ENCODE measurements at places on chromosomes 7 and 10.

- DNase-seq = no peak
Measured at GRCh38 chr10:114547056-114547455, 111.0 kb downstream of the ABLIM1 start.

GRCh38 chr10:89147256-89147655, 59.9 kb downstream of the CH25H start:
- DNase-seq = no peak

GRCh38 chr7:147861058-147861716, 729.4 kb upstream of the C7orf33 start:
- DNase-seq = no peak

DNA sequence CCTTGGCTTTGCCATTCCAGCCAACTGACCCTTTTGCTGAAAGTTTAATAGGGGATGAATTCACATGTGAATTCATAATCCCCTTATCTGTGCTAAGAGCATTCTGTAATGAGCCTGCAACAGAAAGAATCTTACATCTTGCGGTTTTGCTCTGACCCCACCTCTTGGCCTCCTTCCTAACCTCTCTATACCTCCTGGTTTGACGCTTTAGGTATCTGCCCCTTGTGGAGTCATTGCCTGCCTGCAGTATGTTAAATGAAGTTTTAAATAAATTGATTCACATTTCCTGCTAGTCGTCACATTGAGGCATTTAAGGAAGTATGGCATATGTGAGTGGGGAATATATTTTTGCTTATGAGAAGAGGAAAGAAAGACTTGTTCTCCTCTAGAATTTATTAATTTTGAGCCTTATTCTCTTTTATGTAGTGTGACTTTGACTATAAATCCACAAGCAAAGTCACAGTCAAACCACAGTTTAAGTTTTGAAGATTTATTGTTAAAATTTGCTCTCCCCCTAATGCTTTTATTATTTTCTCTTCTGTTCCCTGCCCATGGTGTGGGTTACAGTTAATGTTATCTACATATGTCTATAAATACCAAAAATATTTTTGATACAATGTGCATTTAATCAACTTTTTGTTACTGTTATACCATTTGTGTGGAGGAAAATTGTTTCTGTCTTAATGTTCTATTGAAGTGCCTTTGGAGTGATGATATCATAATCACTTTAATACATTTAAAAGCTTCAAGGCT, 60.9 kb downstream of the LRMDA start:
- no peak for DNase-seq

- no peak for DNase-seq
Measured at GRCh38 chr7:26584987-26585665, 279.3 kb downstream of the SKAP2 start.

- no peak for DNase-seq
Measured at GRCh38 chr10:129253161-129253864, 213.7 kb upstream of the MGMT start.

GRCh38 chr10:104321725-104322415, 16.4 kb downstream of the ITPRIP start:
- no peak for DNase-seq

DNA sequence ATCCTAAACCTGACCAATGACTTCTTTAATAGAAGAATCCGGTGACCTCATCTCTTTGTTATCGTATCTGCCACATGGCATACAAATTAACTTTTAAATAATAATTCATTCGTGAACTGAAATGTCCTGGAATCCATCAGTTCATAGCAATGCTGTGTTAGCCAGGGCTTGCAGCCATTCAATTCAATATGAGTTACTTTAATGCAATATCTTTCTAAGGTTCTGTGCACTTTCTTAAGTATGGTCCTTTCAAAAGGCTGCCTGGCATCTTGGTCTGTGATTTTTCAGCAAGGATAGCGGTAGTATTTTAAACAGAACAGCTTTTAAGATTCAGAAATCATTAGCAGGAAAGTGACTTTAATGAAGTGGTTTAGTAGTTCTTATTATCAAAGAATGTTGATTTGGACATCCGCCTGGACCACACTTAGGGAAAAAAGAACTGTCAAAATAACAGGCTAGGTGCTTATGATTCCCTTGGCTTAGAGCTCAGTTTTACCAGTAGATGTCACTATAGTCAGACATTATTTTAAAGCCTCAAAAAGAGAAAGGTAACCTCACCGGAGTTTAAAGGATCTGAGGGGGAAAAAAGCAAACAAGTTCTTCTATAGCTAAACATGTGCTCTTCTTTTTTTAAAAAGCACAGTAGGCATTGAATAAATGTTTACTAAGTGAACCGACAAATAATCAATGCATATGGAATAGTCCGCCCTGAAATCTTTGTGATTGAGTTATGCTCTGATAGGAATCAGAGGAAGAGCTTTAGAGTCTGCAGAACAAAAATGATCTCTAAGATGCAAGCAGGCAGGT, 22.7 kb downstream of the SLC35G1 start:
- no peak for DNase-seq

DNA sequence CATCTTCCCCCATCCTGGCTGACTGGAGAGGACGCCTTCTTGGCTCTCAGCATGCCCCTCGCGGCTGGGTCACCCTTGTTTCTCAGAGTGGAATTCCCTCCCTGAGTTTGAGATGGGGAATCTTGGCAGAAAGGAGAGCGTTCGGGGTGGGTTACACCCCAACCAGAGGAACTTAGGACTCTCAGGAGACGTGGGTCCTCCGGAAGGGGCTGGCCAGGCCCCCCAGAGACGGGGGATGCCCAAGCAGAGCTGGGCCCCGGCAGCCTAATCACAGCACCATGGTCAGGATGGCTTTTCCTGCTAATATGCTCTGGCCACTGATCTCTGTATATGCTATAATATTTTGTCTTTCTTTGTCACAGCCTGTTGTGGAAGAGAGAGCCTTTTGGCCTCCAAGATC, 214.3 kb downstream of the WDR37 start:
- DNase-seq = no peak

- DNase-seq = no peak
Measured at GRCh38 chr10:86598151-86598550, 56.2 kb upstream of the OPN4 start.

DNA sequence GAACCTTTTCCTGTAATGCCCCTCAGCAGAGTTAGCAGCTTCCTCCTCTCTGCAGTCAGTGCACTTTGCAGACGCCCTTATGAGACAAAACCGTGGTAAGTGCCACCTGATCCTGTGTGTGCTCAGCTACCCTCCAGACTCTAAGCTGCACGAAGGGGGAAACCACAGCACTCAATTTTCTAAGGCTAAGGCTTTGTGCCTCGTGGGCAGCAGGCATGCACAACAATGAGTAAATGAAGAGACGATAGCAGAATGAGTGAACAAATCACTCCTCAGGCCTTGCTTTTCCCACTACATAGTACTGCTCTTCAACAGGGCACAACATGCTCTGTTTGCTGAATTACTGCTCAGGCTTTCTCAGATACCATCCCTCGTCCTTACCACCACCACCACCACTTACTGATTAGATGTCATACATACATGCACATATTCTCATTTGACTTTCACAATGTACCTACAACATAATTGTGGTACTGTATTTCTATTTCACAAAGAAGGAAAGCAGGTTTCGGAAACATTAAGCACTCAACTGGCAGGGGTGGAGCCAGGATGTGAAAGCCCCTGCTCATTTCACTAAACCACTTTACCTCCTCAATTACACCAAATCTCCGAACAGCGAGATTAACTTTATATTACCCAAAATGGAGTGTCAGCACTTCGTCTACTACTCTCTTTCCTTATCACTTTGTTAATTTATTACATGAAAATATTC, 85.4 kb downstream of the ICA1 start:
- DNase-seq = no peak

DNA sequence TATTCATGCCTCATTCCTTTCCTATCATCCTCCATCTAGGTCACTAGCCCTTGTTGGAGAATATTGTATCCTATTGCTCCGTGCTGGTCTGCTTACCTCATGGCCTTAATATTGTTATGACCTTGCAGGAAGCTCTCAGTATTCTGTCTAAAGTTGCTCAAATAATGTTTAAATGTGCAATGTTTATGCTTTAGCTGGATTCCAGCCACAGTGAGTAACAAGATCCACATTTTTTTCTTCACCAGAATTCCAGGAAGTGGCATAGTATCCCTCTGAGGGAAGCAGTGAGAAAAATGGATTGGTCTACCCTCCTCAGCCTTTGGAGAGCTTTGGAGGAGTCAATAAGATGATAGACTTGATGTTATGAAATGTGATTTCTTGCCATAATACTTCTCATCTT, 402.6 kb downstream of the NRG3 start:
- DNase-seq = no peak

- no peak for DNase-seq
Measured at GRCh38 chr7:32212321-32212720, 142.1 kb upstream of the PDE1C start.

DNA sequence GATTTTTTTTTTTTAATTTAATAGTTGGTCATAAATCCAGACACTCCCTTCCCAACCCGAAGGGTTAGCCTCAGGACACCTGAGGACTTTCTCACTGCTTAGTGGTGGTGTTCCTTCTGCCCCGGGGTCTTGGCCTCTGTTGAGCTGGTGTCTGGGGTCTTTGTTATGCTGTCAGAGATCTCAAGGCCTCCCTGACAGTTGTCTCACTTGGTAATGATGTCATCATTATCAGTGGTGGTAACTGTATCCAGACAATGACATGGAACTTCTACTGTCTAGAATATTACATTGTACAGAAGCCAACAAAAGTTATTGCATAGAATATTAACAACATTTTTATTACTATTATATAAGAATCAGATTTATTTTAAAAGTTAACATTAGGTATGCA, 32.9 kb downstream of the PPP2R2D start:
- DNase-seq = no peak

GRCh38 chr7:1674161-1675035, 4.3 kb downstream of the ELFN1 start:
- DNase-seq = no peak

DNA sequence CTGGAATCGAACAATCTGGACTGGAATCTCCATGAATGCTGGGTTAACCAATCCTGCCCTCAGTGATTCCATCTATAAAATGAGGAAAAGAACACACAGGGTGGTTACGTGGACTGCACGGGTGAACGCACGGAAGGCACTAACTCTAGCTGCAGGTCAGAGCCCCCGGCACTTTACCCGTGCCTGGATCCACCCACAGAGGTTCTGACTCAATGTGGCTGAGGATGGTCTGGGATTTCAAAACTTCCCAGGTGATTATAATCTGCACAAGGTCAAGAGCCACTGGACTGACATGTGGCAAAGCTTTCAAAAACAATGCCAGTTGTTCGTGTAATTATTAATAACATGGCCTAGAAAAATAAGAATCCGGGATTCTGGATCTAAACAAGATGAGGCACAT, 29.2 kb downstream of the KIAA1549 start:
- DNase-seq = no peak

DNA sequence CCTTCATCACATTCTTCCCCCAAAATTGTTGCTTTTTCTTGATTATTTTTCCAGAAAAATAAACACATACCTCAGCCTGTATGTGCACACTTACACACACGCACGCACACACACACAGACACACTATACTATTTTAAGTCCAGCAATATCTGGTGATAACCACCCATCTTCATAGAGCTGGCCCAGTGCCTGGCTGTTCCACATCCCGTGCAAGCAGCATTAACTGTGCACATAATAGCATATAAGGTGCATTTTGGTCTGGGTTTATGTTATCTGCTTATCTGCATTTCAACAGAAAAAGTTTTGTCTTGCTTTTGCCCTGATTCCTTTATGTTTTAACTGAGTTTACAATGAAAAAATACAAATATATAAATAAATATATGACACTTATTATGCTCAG, 143.1 kb upstream of the KLF6 start:
- DNase-seq = no peak

DNA sequence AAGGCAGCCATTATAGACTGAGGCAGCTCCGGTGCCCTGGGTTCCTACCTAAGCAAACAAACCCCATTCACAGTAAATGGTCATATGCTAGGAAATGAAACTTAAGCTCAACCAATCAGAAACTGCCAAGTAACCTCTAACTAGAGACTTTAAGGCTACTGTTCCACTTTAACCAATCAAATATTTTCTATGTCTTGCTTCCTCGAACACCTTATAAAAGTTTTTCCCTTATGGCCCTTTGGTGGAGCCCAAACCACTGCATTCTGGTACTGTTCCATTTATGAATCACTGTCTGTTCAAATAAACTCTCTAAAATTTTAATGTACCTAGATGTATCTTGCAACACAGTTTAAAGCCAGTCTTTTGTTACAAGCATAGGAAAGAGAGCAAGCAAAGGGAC, 361.1 kb downstream of the HGF start:
- DNase-seq = no peak
